T-cell (primary cell): ENCODE measurements at places on chromosomes 2 and 18.

- no peak for DNase-seq
These were observed 163.9 kb downstream of the LDLRAD4 start for GRCh38 chr18:13382366-13382953.

DNA sequence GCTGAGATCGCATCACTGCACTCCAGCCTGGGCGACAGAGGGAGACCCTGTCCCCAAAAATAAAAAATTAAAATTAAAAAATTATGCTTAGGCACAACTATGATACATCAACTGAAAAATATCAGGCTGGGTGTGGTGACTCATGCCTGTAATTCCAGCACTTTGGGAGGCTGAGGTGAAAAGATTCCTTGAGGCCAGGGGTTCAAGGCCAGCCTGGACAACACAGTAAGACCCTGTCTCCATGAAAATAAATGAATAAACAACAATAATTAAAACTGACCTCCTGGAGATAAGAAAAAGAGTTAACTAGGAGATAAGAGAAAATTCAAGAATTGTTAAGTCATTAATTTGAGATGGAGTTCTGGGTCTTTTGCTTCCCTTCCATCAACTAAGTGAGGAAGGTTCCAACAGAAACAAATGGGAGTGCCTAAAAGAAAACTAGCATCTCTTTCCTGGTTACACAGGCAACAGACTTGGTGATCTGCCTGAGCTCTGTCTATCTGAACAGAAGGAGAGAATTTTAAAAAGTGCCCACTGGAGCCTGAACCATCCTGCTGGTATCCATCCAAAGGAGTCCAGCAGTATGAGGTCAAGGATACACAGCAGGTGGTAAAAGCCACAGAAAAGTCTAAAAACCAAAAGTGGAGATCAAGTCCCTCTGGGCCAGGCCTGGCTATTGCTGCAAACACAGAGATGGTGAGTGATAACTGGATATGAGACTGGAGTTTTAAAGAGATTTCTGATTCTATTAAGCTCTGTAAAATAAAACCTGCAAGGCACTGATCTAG is 8.8 kb downstream of the PPM1G start:
- no peak for DNase-seq

GRCh38 chr18:58609536-58609993 is 19.3 kb downstream of the ALPK2 start:
- no peak for DNase-seq

GRCh38 chr18:24041691-24042090 is 27.1 kb downstream of the TTC39C start:
- no peak for DNase-seq

GRCh38 chr18:21141668-21142422 is 30.2 kb upstream of the ROCK1 start:
- no peak for DNase-seq

GRCh38 chr2:120990451-120990871 is 254.8 kb downstream of the GLI2 start:
- DNase-seq, result no peak

DNA sequence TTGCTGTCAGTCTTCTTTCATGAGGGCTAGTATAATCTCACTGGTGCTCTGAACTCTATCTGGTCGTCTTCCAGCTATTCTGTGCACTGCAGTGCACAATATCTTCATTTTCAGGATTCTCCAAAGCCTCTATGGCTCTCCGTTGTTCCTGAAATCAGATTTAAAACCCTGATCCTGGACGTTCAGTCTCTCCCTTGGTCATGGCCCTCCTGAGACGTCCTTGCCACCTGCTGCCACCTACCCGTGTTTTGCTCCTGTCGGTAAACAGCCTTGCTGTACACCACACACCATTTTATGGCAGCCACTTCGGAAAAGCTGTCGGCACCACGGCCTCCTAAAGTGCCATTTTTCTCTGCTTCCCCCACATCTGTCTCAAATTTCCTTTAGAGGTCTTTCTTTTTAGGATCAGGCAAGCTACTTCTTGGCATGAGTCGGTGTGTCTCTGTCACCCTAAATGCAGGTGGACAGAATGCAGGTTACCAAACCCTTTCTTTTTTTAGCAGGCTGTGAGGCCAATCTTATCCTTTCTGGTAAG is 170.0 kb downstream of the HRH4 start:
- no peak for DNase-seq

- DNase-seq, result no peak
These were observed 38.9 kb downstream of the CTAGE1 start for GRCh38 chr18:22378672-22379282.

DNA sequence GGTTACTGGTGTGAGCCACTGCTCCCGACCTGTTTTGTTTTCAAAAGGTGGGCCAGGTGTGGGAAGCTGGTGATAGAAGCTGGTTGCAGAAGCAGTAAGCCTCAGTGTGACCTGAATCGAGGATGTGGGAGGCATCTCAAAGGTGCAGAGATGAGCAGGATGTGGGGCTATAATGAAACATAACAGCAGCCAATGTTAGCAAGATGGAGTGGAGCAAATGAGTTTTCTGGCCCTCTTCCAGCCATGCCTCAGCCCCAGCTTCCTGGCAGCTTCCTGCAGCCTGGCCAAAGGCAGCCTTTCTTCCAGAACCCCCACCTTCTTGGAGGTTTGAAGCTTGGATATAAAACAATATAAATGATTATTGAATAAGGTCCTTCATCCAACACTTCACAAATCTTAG is 184.8 kb downstream of the NCK2 start:
- peak; percentile 63 for DNase-seq

DNA sequence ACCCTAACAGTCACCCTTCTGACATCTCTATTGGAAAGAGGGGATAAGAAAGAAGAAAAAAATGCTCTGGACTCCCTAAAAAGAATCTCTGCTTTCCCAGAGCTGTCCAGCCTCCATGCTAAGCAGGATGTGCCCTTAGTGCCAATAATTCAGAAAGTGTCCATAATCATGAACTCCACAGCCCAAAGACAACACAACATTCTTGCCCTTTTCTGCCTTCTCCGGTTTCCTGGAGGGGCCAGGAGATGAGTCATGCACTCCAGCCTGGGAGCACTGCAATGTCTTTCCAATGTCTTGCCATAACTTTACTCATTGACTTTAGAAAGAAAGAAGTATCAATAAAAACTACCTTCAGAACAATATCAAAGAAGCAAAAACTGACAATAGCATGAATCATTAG is 44.0 kb downstream of the KLF7 start:
- DNase-seq, result no peak

GRCh38 chr2:13508671-13509070 is 791.9 kb downstream of the TRIB2 start:
- DNase-seq, result no peak

- DNase-seq, result no peak
These were observed 192.5 kb downstream of the ATAD2B start for GRCh38 chr2:23734416-23734815.

GRCh38 chr18:71075147-71075546 is 786.3 kb downstream of the SOCS6 start:
- DNase-seq, result no peak

- DNase-seq, result no peak
These were observed 124.8 kb upstream of the EML6 start for GRCh38 chr2:54598347-54599325.

DNA sequence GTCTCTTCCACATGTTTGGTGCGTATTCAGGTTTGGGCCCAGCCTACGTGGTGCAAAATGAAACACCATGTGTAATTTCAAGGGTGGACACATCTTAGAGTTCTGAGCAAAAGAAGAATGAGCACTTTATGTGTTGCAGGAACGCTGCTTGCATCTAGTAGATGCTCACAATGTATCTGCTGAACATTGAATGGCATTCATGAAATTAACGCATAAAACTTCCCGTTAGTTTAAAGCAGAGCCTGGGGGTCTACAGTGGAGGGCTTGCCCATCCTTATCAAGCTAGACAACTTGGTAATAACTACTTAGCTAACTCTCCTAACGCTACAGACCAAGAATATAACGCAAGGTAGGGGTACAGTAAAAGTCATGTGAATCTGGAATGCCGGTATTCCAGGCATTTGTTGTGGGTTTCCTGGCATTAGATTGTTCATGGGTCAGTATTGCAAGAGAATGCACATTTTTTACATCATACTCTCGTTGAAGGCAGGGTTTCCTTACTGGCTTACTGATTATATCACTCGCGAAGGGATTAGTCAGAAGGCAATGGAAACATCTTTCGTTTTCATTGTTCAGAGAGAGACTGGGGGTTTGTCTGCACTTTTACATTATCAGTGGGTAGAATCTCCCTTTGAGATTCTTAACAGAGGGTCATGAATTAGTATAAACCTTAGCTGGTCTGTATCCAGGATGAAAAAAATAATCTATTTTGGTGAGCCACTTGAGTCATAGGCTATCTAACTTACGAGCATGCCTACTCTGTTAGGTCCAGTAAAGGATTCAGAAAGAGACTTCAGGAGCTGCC is 229.5 kb upstream of the EPAS1 start:
- no peak for DNase-seq

DNA sequence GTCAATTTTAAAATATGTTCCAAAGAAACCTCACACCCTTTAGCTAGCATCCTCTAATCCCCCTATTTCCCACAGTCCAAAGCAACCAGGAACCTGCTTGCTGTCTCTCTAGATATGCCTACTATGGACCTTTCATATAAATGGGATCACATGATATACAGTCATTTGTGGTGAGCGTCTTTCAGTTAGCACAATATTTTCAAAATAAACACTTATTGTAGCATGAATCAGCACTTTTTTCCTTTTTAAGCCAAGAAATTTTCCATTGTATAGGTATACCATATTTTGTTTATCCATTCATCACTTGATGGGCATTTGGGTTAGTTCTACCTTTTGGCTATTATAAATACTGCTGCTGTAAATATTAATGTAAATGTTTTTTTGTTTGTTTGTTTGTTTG is 223.0 kb upstream of the DOK6 start:
- DNase-seq, result no peak

DNA sequence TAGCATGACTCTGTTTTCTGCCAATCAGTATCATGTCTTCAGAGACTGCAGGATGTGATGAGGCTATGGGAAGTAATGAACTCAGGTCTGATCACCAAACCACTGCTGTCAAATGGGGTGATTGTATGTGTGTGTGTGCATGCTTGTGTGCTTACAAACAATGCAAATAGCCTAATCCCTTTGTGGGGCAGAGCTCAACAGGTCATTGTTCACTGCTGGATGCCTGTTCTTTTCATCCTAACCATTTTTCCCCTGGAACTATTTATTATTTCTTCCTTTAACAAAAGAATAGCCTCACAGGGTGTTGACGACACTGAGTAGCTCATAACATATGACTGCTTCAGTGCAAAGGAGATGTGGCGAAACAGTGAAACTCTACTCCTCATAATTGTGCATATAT is 55.9 kb downstream of the NXPH2 start:
- DNase-seq, result no peak

DNA sequence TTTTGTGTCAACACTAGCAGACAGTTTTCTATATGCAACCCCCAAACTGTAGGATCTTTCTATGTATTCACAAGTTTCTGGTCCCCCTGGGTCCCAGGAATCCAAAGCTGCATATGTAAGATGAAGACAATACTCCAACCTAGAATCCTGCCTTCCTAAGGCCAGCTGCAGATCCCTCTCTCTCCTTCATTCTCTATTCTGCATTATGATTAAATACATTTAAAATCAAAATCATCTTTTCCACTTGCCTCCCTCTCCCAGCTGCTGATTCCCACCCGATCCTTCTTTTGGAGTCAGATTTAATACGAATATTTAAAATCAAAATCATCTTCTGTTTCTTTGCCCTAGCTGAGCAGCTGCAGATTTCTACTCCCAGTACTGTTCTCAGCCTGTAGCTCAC is 783.0 kb upstream of the ZEB2 start:
- no peak for DNase-seq

DNA sequence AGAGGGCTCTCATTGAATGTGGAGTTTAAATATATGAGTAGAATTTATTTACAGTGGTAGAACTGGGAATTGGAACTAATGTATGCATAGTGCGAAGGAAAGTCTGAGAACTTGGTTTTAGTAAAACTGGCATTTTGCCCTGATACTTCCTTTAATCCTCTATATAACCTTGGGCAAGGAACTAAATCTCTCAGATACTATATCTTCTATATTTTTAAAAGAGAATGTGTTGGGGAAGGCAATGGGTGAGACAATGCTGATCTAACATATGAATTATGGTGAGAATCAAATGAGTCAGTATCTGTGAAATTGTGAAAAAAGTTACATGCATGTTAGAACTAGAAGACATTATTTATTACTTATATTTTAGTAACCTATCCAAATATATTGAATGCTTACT is 2109.4 kb upstream of the PIK3C3 start:
- DNase-seq, result no peak

DNA sequence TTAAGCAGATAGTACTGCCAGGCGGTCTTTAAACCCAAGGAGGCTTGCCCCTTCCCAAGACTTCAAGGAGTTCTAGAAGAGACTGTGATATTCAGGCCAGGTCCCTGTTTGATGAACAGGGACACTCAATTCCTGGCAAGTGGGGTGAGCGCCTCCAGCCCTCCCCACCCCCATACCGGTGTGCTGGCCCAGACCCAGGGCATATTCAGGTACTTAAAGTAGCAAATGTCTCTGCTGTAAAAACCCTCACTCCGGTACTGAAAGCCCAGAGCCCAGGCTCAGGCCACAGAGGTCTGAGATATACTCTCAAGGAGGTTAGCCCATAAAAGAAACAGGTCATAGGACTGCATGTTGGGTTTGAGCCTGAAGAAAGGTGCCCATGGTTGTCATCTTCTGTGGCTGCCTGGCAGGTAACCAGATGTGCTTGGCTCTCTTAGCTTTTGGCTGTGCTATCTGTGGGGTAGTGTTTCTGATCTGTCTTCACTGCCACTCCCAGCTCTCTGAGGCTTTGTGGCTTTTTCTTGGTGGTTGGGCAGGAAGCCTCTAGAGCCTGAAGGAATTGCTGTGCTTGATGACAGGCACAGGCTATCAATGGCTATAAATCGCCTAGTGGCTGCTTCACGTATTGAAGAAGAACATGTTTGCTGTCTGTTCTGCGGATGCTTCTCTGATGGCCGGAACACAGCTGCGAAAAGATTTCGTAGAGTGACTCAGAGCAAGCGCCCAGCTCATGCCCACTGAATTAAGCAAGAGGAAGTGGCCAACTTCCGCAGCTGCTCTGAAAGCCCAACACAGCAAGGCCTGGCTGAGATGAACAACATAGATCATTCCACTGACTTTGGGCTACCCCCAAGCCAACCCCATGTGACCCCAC is 63.3 kb upstream of the ALPP start:
- peak; percentile 53 for DNase-seq

- no peak for DNase-seq
These were observed 75.6 kb downstream of the GPD2 start for GRCh38 chr2:156511803-156512202.

DNA sequence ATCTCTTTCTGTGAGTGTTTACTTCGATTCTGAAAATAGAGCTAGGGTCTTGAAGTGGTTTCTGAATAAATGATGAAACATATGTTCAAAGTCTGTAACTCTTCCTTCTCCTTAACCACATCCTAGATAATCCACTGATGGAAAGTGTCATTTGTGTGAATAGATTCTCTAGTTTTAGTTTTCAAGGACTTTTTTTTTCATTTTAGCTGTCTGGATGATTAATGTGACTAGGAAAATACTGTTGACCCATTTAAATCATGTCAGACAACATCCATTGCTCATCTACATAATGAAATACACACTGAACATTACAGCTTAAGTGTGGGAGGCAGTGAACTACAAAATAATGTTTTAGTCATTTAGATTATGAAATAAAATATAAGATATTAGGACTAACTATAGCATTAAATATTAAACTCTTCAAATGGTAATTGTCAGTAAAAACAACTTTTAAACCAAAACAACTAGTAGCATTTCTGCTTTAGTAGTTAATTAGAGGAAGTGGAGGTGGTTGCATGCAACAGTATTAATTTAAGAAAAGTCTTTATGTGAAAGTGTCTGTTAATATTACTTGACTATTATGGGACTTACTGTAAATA is 39.1 kb upstream of the DLX1 start:
- no peak for DNase-seq

GRCh38 chr18:45044787-45045186 is 364.1 kb downstream of the SETBP1 start:
- no peak for DNase-seq
